ENCODE measurements at places on chromosomes 1 and 21.

- no peak for DNase-seq
These were observed 314.1 kb downstream of the DISC1 start for GRCh38 chr1:231940701-231941100.

DNA sequence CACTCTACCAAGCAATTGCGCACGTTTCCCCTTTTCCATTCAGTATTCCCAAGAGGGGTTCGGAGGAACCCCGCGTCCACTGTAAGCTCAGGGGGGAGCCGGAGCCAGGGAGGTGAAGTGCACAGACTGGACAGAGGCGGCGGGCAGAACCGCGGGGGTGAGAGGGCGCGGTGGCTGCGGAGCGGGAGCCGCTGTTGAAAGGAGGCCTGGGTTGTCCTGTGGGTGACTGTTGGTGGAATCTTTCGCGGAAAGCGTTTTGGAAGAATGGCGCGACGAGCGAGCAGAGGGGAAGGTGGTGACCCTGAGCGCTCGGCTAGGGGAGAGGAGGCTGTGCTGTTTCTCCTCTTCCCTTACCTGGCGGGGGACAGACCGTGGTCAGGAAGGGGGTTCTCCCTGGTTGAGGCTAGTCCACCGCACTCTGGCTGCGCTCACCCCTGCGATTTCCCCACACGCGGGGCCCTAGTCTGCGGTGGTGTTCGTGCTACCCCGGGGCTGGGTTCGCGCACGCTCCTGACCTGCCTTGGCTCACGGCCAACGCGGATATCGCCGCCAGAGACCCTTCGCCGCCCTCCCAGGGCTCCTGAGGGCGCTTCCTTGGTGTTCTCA lies 92.8 kb downstream of the PRKAB2 start:
- DNase-seq, result no peak

- DNase-seq, result no peak
These were observed 60.3 kb downstream of the CD46 start for GRCh38 chr1:207811920-207812720.

- DNase-seq, result no peak
These were observed 13.2 kb downstream of the IER5 start for GRCh38 chr1:181101581-181102226.

DNA sequence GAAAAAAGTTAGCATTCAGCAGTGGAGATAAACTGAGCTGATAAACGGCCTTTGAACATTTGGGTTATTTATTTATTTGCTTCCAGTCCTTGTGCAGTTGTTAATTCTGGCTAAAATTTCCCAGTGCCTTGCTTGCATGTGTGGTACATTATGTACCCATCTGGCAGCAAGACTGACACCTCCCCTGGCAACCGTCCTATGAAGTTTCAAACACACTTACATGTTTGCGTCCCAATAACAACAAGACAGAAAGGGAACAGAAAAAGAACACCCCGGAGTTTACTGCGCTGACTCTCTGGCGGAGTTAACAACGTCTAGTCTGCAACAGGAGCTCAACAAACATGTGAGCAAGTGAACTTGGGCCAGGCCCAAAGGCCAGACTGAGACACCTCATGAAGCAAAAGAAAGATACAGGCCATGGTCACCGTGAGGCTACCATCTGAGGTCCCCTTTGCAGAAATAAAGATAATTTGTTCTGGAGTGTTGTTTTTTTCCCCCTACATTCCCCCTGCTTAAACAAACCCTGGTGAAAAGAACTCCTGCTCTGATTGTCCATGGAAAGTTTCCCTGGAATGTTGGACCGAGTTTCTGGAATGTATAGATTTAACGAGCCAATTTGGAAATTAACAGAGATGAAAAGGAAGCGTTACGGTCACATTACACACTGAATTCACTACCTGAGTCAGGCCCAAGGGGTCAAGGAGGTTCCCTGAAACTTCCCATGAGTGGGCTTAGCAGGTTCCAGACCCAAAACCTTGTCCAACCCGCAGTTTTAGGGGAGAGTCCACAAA lies 33.4 kb downstream of the TRABD2B start:
- DNase-seq, result no peak

DNA sequence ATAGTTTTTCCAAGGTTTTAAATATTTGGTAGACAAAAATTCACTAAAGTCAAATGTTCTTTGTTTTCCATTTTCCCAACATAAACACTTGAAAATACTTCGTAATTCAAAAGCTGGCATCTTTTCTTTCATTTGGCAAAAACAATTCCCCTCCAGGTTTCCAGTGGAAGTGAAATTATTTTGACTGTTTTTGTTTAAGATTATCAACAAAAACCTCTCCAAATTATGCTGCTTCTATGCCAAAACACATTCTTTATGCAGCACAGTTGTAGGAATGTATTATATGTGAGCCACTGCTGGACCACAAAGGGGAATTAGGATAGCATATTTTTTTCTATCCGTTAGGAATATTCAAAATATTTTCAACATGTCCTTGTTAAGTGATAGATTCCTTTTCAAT lies 44.1 kb downstream of the SLC5A9 start:
- no peak for DNase-seq

DNA sequence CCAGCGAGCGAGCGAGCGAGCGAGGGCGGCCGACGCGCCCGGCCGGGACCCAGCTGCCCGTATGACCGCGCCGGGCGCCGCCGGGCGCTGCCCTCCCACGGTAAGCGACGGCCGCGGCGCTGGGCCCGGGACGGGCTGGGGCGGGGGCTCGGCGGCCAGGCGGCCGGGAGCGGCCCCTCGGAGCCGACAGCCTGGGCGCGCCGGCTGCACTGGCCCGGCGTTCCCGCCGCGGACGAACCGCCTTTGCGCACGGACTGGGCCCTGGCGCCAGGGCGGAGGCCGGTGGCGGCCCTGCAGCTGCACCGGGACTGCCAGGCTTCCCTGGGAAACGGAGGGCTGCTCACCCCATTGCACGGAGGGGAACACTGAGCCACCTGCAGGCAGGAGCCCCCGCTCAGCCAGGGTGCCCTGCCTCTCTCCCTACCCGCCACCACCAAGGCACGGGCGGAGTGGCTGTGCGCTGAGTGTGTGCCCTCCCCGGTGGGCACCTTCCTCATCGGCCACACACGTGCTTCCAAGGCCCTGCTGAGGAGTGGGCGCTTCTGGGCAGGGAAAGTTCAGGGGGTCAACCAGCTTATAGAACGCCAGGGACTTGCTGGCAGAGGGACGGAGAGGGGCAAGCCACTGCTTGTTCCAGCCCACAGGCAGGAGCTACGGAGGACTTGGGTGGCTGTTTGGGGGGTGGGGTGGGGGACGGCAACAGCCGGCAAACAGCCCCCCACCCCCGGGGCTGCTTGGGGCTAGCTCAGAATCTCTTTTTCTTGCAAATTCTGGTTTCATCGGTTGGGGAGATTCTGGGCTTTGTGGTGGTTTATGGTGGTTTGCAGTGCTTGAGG lies 532 bp downstream of the CSF1 start:
- DNase-seq, result no peak

GRCh38 chr21:32386195-32386870 lies 6.5 kb downstream of the URB1 start:
- no peak for DNase-seq

- DNase-seq, result peak; percentile 66
These were observed 13.2 kb downstream of the PPP1R15B start for GRCh38 chr1:204398197-204399125.

DNA sequence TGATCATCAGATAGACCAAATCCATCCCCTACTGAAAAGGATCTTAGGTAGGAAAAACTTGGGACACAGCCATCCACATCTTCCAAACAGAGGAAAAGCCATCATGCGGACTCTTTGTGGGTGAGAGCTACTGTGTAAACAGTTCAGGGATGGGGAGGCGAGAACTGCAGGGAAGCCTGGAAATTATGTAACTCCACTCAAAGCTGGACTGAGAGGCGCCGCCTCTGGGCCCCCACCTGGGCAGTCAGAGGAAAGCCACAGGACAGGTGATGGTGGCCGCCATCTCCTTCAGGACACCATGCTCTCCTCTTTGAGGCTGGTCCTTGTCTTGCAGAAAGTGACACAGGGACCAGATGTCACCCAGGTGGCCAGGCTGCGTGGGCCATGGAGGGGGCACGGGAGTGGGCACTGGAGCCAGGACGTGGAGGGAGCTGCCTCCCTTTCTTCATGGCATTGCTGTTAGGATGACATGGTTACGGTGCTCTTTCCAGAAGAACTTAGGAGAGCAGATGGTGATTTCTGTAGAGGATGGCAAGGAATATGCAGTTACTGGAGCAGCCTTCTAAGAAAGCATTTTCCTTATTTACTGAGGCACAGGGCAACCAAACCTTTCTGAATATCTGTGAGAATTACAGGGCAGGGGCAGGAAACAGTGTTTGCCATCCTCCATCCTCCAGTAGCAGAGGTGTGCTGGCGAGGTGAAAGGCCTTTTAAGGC lies 32.0 kb upstream of the TDRD10 start:
- no peak for DNase-seq
